ENCODE measurements at places on chromosomes 2 and 18.
A peak's percentile ranks its signal among the peaks of the same experiment; 100 is the strongest.

DNA sequence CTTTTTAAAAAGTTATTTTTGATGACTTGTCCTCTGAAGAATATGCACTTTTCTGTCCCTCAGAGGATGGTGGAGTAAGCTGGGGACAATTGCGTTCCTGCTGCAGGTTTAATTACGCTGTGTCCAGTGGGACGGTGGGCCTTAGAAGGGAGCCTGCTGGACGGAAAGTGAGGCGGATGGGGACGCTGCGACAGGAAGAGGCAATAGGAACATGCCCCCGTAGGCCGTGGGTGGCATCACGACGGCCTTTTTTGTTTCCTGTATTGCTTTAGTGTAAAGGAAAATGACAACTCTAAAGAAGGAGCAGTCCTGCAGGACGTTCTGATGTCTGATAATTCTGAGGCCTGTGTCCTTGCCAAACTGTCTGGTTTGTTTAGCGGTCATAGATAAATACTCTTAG is 121.6 kb downstream of the NFATC1 start:
- no peak for DNase-seq

DNA sequence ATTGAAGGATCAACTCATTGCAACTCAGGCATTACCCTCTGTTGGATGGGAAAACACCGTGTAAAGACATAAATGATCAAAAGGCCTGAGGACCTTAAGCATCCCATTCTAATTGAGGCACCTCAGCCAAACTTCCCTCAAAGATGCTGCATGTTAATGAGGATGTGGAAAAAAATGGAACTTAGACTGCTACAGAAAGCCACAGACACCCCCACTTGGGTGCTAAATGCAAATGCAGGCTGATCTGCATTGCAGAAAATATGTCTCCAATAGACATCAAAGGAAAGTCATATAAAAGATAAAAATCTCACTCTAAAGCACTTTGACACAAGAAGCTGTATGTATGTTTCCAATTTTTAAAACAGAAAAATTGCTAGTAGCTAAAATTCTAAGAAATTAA is 504.7 kb downstream of the KCNJ3 start:
- DNase-seq = no peak

- peak; percentile 5 for DNase-seq
Measured at GRCh38 chr18:62634458-62634857, 80.9 kb upstream of the PHLPP1 start.

GRCh38 chr2:45380131-45380836 is 230.8 kb downstream of the SRBD1 start:
- DNase-seq = no peak

- DNase-seq = peak; percentile 52
Measured at GRCh38 chr18:27674411-27674810, 489.3 kb upstream of the CHST9 start.
